ENCODE measurements at places on chromosomes 4 and X. TPM values are rescaled to one million over a fixed set of nuclear protein-coding genes. Genes with fewer than 3 reads are reported as not detected.

DNA sequence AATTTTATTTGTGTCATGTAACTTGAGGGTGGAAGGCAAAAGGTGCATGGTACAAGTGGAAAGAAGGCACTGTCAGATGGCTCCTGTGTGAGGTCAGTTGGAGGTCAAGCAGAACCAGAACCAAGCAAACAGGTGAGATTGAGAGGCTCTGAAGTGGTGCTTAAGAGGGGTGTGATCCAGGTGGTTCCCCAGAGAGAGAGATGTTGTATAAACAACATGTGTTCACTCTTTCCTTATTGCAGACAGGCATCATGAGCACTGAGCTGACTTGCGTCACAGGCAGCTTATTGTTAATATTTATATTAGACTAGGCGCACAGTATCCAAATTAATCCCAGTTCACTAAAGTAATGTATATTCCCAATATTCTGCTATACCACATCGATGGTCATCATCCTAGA lies 56.8 kb downstream of the CXCL13 start:
- H3K4me1 ChIP-seq = no peaks in the 10 kb centered on the region
- H3K36me3 ChIP-seq = no peaks in the 10 kb centered on the region
- no peak overlapping the region for H3K4me3 ChIP-seq
- H3K27ac ChIP-seq = no peak overlapping the region

DNA sequence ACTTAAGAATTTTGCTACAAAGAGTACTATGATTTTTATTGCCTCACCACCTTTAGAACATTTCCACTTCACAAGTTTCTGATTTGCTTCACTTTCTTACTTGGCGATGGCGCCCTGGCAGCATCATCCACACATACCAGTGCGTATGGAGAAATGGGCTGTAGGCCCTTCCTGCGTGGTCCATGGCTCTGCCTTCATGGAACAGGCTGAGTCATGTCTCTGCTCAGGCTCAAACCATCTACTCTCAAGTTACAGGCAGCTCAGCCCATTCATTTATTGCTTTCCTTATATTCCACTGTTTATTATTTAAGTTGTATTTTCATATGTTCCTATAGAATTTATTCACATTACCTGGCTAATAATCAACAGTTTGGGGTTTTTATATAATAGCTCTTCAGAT lies 21.1 kb downstream of the CASP3 start:
- H3K36me3 ChIP-seq = peaks cover 49% of the 10 kb centered on the region
- no peaks in the 10 kb centered on the region for H3K27me3 ChIP-seq
- no peak for DNase-seq
- peaks cover 6% of the 10 kb centered on the region for H3K4me1 ChIP-seq

DNA sequence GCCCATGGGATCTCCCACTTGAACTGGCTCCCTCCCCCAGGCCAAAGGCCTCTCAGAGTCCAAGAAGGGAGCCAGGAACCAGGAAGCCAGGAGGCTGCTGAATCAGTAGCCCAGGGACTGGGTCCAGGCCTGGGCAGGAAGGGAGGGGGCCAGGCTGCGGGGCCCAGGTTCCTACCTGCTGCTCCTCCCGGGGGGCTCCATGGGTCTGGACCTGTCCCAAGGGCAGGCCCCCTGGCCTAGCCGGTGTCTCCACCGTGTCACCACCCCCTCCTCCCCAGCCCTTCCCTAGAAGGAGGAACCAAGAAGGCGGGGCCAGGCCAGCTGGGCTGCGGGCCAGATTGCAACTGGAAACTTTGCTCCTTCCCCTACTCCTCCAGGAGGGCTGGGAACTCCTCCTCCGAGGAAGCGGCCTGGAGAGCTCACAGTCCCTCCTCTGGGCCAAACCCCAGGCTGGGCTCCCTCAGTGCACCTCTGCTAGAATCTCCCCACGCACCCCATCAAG lies at the start of gene IQSEC2:
TSS of gene IQSEC2 (minus strand) at position 264 of the 502 bp plus-strand sequence.
- DNase-seq = no peak
- no peak within 1 kb of the TSS for H3K4me3 ChIP-seq
- no peaks in the 10 kb centered on the region for H3K27me3 ChIP-seq
- no peaks in the 10 kb centered on the region for H3K36me3 ChIP-seq
- H3K27ac ChIP-seq = no peak within 1 kb of the TSS

- no peaks in the 10 kb centered on the region for H3K4me1 ChIP-seq
- peak; percentile 68 for DNase-seq
- H3K36me3 ChIP-seq = no peaks in the 10 kb centered on the region
- no peak overlapping the region for H3K4me3 ChIP-seq
- no peak overlapping the region for H3K27ac ChIP-seq
- no peaks in the 10 kb centered on the region for H3K27me3 ChIP-seq
Measured at GRCh38 chrX:150200820-150201287, 162.3 kb upstream of the MAMLD1 start.

- DNase-seq = no peak
- peak within 1 kb of the TSS; percentile 17 for H3K4me3 ChIP-seq
- peaks cover 6% of the 10 kb centered on the region for H3K4me1 ChIP-seq
- no peak within 1 kb of the TSS for H3K27ac ChIP-seq
- H3K36me3 ChIP-seq = no peaks in the 10 kb centered on the region
Measured at GRCh38 chr4:36281384-36282106, at the start of gene DTHD1. Gene DTHD1, plus strand, starts transcription at chr4:36281616. Its CDS starts 143 bp downstream, at chr4:36281759.

Gene PRR32
- not detected for total RNA-seq

DNA sequence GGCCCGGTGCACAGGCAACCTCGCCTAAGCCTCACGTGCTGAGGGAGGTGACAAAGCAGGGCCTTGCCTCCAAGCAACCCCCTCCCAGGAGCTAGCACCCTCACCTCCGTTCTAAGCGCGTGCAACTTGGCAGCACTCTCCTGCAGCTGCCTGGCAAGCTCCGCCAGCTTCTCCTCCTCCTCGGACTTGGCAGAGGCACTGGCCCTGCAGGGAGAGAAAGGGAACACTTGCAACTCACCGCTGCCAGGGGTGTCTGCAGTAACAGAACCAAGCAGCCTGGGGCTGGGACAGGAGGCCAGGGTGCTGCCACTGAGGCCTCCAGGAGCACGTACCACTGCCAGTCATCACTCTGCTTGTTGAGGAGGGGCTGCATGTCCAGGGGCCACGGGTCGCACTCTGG lies 10.3 kb upstream of the TREX2 start:
- DNase-seq = no peak
- peaks cover 32% of the 10 kb centered on the region for H3K36me3 ChIP-seq
- no peaks in the 10 kb centered on the region for H3K27me3 ChIP-seq
- H3K27ac ChIP-seq = no peak overlapping the region
- H3K4me1 ChIP-seq = no peaks in the 10 kb centered on the region
- no peak overlapping the region for H3K4me3 ChIP-seq

DNA sequence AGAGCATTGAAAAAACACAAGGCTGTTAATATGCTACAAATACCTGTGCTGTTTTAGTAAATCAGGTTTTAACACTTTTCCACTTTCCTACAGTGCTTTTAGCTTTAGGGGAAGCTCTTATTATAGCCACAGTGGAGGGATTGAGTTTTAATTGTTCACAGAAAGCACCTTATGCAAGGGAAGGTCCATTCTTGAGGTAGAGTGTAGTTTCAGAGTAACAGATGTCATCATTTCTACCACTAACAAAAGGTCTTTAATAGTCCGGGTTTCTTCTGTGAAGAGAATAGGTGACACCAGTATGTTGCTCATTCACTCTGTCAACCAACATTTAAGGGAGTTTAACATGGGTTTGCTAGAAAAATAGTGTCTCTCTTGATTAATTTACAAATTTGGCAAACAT lies 104.4 kb downstream of the STIM2 start:
- no peaks in the 10 kb centered on the region for H3K4me1 ChIP-seq
- peaks cover 5% of the 10 kb centered on the region for H3K36me3 ChIP-seq
- no peak for DNase-seq
- no peak overlapping the region for H3K4me3 ChIP-seq

- H3K4me1 ChIP-seq = no peaks in the 10 kb centered on the region
- DNase-seq = no peak
Measured at GRCh38 chr4:125677665-125678307, 363.0 kb downstream of the FAT4 start.

DNA sequence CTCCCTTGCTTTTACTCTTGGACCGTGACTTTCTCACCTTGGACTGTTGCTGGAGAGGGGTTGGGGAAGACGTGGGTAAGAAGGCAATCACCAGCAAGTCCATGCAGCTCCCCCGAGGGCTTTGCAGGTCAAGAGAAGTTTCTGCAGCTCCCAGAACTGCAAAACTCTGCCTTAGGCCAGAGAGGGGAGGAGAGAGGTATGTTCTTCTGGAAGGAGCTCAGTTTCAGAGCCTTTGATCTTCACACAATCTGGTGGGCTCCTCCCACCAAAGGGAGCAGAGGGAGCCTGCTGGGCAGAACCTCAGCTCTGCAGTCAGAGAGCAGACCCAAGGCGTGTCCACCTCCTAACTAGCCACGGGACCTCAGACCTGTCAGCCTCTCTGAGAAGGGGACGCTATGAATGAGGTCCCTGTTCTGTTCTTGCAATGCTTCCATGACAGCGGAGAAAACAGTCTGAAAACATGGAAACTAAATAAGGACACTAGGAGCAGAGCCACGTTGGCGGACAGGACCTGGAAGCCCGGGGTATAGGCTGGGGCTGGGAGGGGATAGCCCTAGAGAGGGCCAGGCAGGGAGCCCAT lies 92.8 kb downstream of the EVC2 start:
- no peaks in the 10 kb centered on the region for H3K4me1 ChIP-seq
- DNase-seq = no peak
- no peaks in the 10 kb centered on the region for H3K36me3 ChIP-seq

Gene NLGN3
- total RNA-seq = 4.3 TPM

Gene SPANXA1
- not detected for total RNA-seq

DNA sequence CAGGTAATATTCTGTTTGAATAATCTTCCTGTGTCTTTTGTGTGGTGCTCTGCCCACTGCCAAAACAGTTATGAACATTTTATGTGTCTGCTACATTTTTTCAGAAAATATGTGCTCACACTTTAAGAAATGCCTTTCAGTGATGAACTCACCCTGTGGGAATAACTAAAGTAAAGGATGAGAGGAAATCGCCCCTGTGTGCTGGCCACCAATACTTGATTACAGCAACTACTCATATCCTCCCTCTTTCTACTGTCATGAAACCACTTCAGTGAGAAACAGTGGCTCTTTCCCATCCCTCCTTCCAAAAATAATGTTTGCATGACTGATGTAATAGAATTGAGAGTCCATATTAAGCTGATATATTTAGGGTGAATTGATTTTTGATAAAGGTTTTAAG lies 900.9 kb downstream of the RAB28 start:
- H3K4me3 ChIP-seq = no peak overlapping the region
- DNase-seq = no peak
- no peak overlapping the region for H3K27ac ChIP-seq
- H3K4me1 ChIP-seq = no peaks in the 10 kb centered on the region

DNA sequence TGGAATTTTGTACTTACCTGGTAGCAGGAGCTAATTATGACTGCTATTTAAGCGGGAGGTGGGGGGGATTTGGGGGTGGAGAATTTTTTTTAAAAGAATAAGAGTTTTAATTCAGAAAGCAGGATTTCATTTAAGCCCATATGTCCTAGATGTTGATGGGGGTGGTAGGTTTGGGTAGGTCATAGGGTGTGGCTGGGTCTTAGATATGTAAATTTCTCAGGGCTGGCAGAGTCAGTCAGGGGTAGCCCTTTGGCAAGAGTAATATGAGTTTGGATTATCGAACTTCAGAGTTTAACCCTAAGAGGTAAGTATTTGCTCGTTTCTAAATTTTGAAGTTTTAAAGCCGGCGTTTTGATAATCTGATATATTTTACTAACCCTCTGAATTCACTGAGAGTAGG lies 35.2 kb upstream of the COX18 start:
- no peaks in the 10 kb centered on the region for H3K27me3 ChIP-seq
- H3K27ac ChIP-seq = no peak overlapping the region
- DNase-seq = no peak
- H3K36me3 ChIP-seq = peaks cover 61% of the 10 kb centered on the region
- H3K4me1 ChIP-seq = no peaks in the 10 kb centered on the region

GRCh38 chrX:9340598-9341290 lies 124.1 kb upstream of the TBL1X start:
- peak overlapping the region; percentile 40 for H3K4me3 ChIP-seq
- peak overlapping the region; percentile 83 for H3K27ac ChIP-seq
- H3K4me1 ChIP-seq = peaks cover 46% of the 10 kb centered on the region
- no peaks in the 10 kb centered on the region for H3K36me3 ChIP-seq
- peak; percentile 42 for DNase-seq
- no peaks in the 10 kb centered on the region for H3K27me3 ChIP-seq

- no peak overlapping the region for H3K4me3 ChIP-seq
- H3K36me3 ChIP-seq = no peaks in the 10 kb centered on the region
- no peak for DNase-seq
Measured at GRCh38 chr4:73917081-73917501, 47.9 kb downstream of the CXCL1 start.
